ENCODE measurements at places on chromosomes 11 and 22.

DNA sequence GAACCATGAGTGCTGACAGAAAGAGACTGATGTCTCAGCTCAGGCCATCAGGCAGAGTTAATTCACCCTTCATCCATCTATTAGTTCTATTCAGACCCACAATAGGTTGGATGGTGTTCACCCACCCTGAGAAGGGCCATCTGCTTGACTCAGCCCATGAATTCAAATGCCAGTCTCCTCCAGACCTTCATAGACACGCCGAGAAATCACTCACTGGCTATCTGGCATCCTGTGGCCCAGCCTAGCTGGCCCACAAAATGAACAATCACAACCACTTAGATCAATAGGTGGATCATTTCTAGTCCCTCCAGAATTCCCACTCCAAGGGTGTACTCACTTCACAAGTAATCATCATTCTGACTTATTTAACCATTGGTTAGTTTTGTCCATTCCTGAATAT, 58.2 kb downstream of the MYEOV start:
- DNase-seq = peak; percentile 4

DNA sequence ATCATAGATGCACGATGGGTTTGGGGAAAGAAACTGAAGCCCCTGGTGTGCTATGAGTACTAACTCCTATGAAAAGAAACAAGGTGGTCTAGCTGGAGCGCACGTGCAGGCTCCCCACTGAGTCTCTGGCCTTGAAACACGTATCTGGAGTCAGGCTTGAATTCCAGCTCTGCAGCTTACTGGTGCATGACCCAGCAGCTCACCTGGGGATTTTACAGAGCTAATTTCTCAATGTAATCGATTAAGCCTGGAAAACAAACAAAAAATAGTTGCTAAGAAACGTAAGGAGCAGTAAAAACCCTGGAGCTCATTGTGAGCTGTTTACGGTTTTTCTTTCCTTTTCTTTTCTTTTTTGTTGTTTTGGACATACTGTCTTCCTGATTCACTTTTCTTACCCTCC, 12.3 kb downstream of the KCNJ1 start:
- no peak for DNase-seq

DNA sequence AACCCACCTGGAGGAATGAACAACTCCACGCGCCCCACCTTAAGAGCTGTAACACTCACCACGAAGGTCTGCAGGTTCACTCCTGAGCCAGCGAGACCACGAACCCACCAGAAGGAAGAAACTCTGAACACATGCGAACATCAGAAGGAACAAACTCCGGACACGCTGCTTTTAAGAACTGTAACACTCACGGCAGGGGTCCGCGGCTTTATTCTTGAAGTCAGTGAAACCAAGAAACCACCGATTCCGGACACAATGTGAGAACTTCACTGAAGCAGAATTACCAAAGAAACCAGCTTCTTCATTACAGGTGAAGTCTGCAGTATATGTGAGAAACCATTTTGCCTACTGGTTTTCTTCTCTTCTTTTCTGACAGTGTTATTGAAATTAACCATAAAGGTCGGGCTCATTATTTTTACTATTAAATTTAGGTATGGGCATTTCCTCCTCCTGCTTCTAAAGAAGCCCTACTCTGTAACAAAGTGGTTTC, 303.0 kb downstream of the KCNA4 start:
- DNase-seq = no peak

DNA sequence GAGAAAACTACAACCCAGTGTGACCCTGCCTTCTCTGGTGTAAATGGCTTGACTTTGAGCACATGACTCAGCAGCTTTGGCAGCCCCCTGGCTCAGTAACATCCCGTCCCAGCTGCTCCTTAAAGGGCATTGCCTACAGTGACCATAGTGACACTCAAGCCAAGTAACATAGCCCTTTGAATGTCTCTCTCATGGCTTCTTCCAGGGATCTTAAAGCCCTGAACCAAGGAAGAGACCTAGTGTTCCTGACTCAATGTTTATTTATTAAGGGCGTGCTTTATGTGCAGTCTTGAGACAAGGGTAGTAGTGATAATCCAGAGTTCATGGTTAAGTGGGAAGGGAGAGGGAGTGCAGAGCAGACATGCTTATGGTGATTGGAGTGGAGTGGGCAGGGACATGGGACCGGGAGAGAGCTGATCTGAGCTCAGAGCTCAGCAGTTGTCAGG, 125.7 kb downstream of the PARVA start:
- no peak for DNase-seq
